ENCODE measurements at places on chromosomes 1 and 21.

DNA sequence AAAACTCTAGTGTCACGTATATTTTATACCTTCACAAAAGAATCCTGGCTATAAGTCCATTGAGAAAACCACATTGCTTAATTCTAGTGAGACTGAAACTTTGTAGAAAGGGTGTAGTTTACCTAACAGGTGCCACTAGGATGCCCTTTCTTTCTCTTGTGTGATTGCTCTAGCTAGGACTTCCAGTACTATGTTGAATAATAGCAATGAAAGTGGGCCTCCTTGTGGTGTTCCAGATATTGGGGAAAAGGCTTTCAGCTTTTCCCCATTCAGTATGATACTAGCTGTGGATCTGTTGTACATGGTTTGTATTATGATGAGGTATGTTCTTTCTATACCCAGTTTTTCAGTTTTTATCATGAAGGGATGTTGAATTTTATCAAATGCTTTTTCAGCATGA, 39.7 kb upstream of the CHODL start:
- DNase-seq: no peak

GRCh38 chr21:35940074-35940927, 120.0 kb downstream of the SETD4 start:
- DNase-seq: no peak

GRCh38 chr1:233412812-233413211, 85.3 kb downstream of the MAP3K21 start:
- DNase-seq: no peak

DNA sequence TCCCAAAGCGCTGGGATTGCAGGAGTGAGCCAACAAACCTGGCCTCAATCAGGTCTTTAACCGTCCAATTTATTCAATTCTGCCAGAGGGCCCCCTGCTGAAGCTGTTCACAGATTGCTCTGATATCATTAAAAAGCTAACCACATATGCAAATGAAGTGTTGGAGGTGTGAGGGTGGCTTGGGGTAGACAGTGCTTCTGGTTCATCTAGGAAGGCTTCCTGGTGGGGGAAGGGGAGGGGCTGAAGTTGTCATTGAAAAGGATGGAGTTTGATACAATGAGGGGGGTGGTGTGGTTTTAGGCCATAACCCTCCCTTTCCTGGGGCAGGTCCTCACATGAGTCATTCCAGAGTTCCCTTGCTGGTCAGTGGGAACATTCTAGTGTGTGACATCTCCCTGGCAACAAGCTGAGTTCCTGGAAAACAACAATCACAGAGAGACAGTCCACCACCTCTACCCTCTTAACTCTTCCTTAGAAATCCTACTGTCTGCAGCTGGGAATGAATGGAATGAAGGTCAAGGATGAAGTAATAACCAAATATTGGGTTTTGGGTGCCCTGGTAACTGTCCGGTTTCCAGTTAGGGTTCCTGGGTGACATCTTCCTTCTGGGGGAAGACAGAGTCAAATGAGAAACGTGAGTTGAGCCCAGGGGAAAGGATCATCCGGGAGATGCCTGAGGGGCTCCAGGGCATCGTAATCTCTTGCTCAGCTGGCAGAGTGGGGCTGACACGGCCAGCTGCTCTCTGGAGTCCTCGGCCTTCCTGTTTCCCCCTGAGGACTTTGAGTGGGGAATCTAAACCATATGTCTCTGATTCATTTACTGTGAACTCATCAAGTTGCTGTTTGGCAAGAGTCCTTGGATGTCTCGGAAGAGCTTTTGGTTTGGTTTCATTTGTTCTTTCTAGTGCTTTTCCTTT, 32.2 kb downstream of the BATF3 start:
- DNase-seq: no peak

DNA sequence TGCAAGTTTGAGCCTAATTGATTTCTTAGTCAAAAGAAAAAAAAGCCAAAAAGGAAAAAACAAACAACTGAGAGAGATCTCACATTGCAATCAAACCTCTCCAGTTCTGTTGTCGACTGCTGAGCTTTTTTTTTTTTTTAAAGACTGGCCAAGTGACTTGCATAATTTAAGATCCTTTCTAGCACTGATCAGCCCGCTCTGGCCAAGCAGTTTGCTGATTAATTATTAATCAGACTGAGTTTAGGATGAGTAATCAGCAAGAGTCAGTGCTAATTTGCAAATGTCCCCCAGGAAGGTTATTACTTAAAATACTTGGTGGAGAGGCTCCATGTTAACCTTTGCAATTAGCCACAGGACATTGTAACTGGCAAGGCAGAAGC, 39.3 kb downstream of the HMGB4 start:
- DNase-seq: no peak

- no peak for DNase-seq
Observed at GRCh38 chr1:152034654-152035538, 1.9 kb downstream of the S100A11 start.

GRCh38 chr1:55726994-55727393, 511.8 kb upstream of the USP24 start:
- DNase-seq: no peak

- DNase-seq: no peak
Observed at GRCh38 chr1:202122639-202123335, at the start of gene GPR37L1. TSS of gene GPR37L1 (plus strand) at chr1:202122917. CDS start at chr1:202122964, 47 bp downstream.
